ENCODE measurements at places on chromosomes 7 and 10. TPM values are rescaled to one million over a fixed set of nuclear protein-coding genes. Genes with fewer than 3 reads are reported as not detected.

- peak overlapping the region; percentile 64 for H3K4me3 ChIP-seq
- peaks cover 36% of the 10 kb centered on the region for H3K27me3 ChIP-seq
- H3K27ac ChIP-seq = peak overlapping the region; percentile 57
- no peak for DNase-seq
Measured at GRCh38 chr7:18087687-18088078, 60.0 kb upstream of the PRPS1L1 start.

CD36 gene
- total RNA-seq = 50.1 TPM

DNA sequence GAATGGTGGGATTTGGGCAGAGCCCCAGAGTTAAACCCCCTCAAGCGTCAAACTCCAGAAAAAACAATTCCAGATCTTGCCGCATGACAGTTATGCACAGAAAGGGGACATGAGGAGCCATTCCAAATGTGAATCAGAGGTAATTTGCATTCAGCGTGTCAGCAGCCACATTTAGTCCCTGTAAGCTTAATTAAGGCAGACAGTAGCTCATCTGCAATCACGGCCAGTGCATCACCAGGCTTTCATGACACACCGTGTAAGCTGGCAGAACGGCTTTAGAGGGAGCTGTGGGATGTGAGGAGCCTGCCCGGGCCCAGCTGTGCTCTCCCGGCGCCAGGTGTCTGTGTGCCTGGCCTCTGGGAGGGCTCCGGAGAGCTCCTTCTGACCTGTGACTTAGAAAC is 18.7 kb upstream of the PRKAG2 start:
- no peak for DNase-seq
- peaks cover 4% of the 10 kb centered on the region for H3K27me3 ChIP-seq
- H3K36me3 ChIP-seq = no peaks in the 10 kb centered on the region
- H3K4me3 ChIP-seq = no peak overlapping the region
- peaks cover 28% of the 10 kb centered on the region for H3K4me1 ChIP-seq

C10orf105 gene
- not detected for total RNA-seq

PDE6C gene
- not detected for total RNA-seq

MRC1 gene
- 22.1 TPM for total RNA-seq

DNA sequence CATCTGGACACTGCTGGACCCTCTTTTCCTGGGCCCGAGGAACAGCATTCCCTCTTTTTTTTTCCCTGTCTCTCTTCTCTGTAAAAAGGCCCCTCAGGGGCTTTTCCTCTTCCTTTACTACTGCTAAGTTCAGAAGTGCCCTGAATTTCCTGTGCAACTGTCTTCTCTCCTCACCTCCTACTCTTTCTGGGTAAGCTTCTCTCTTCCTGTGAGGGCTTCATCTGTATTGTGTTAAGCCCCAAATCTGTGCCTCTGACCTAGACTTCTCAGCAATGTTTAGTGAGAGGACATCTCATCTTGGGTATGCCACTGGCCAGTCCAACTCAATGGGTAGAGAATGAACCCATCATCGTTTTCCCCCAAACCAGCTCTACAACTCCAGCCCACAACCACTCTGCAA is 174.2 kb downstream of the PTEN start:
- no peak for DNase-seq
- no peaks in the 10 kb centered on the region for H3K4me1 ChIP-seq
- no peak overlapping the region for H3K27ac ChIP-seq

GRCh38 chr10:103839872-103840739 is 15.3 kb downstream of the SH3PXD2A start:
- H3K4me3 ChIP-seq = no peak overlapping the region
- peaks cover 79% of the 10 kb centered on the region for H3K4me1 ChIP-seq
- peak overlapping the region; percentile 52 for H3K27ac ChIP-seq
- no peaks in the 10 kb centered on the region for H3K36me3 ChIP-seq
- DNase-seq = peak; percentile 57
